ENCODE measurements at places on chromosomes 4 and X.
A peak's percentile ranks its signal among the peaks of the same experiment; 100 is the strongest.

- H3K27me3 ChIP-seq: no peaks in the 10 kb centered on the region
- H3K27ac ChIP-seq: peak within 1 kb of the TSS; percentile 90
- peak within 1 kb of the TSS; percentile 73 for H3K4me3 ChIP-seq
- no peak for DNase-seq
These were observed at the start of gene TCEAL4 for GRCh38 chrX:103585411-103586313. TSS of gene TCEAL4 (plus strand) at chrX:103585515. CDS start at chrX:103586676, 1,161 bp downstream.

DNA sequence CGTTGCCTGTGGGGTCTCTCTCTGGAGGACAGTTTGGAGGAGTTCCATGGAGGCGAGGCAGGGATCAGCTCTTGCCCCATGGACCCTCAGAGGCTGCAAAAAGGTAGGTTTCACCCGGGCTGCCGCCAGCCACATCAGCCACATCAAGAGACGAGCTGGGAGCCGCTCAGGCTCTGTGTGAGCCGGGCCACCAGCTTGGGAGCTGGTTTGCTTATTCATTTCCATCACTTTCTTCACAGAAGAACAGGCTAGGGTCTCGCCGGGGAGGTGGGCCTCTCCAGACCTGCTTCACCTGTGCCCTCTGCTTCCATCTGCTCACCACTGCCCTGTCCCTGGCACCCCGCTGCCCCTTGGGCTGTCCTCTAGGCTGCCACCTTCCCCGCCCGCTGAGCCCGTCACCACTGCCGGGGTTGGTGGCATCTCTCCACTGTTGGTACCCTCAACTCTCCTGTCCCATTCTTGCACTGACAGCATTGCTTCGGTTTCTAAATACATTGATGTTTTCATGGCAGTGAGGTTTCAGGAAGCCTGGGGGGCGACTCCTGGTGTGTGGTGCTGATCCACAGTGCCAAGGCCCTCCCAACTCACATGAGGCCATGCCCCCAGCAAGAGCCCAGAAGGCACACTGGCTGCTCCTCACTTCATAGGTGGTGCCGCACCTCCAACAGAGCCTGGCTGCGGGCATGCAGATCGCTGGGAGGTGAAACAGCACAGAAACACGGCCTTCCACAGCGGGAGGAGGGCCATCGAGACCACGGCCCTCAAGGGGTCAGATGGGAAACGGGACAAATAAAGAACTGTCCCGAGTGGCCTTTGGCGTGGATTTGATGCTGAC, 4.5 kb upstream of the TREX2 start:
- no peak for DNase-seq
- H3K4me3 ChIP-seq: no peak overlapping the region
- H3K36me3 ChIP-seq: no peaks in the 10 kb centered on the region
- H3K27ac ChIP-seq: no peak overlapping the region
- no peaks in the 10 kb centered on the region for H3K27me3 ChIP-seq
- H3K4me1 ChIP-seq: no peaks in the 10 kb centered on the region

- peak overlapping the region; percentile 18 for H3K27ac ChIP-seq
- H3K4me1 ChIP-seq: peaks cover 5% of the 10 kb centered on the region
- no peak overlapping the region for H3K4me3 ChIP-seq
- no peak for DNase-seq
- H3K36me3 ChIP-seq: no peaks in the 10 kb centered on the region
These were observed 92.6 kb downstream of the LNX1 start for GRCh38 chr4:53498706-53499105.

DNA sequence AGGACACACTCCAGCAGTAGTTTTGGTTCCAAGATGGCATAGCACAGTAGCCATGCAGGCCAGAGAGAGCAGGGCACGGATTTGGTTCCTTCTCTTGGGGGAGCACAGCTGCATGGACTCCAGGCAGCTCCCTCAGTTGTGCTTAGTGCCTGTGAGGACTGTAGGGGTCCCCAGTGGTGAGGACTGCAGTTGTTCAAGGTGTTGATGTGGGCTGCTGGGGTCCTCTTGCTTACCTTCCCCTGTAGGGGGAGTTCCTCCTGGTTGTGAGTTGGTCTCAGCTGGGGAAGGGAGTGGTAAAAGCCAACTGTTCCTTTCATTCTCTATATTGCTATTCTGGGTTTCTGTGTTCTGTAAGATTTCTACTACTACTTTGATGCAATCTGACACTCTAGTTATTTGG, 606.5 kb downstream of the MAGEB5 start:
- no peak overlapping the region for H3K27ac ChIP-seq
- H3K4me1 ChIP-seq: no peaks in the 10 kb centered on the region

GRCh38 chr4:169802873-169803272, 45.1 kb upstream of the HPF1 start:
- no peaks in the 10 kb centered on the region for H3K27me3 ChIP-seq
- H3K4me1 ChIP-seq: no peaks in the 10 kb centered on the region
- no peak for DNase-seq
- H3K36me3 ChIP-seq: no peaks in the 10 kb centered on the region
- H3K27ac ChIP-seq: no peak overlapping the region
- no peak overlapping the region for H3K4me3 ChIP-seq

DNA sequence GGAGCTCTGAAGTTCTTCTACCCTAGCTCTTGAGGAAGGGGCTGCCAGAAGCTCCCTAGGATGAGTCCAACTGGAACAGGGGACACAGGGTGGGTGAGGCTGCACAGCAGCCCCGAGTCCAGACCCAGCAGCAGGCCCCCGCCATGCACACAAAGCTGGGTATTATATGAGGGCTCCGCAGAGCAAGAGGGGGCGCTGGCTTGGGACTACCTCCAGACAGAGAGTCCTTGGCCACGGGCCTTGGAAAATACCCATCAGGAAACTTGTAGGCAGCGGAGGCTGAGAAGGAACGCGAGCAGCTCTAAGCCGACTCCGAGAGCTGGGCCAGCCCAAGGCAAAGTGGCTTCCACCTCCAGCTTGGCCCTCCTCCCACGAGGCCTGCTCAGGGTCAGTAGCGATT, 8.1 kb downstream of the HCFC1 start:
- H3K27ac ChIP-seq: no peak overlapping the region
- DNase-seq: no peak
- H3K4me1 ChIP-seq: peaks cover 40% of the 10 kb centered on the region
- H3K36me3 ChIP-seq: peaks cover 33% of the 10 kb centered on the region
- no peaks in the 10 kb centered on the region for H3K27me3 ChIP-seq
- no peak overlapping the region for H3K4me3 ChIP-seq

DNA sequence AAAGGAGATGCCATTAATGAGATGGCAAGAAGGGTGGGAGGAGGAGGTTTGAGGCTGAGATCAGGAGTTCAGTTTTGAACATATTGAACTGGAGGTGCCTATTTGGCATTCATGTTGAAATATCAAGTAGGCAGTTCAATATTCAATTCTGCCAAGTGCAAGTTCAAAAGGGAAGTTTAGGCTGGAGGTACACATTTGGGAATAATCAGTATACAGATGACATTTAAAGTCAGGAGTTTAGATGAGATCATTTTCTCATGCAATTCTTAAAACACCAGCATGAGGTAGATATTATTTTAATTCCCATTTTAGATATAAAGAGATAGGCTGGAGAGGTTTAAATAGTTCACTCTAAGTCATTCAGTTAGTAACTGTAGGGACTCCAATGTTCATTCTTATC, 26.1 kb downstream of the COQ2 start:
- no peak overlapping the region for H3K4me3 ChIP-seq
- peaks cover 32% of the 10 kb centered on the region for H3K4me1 ChIP-seq
- H3K36me3 ChIP-seq: peaks cover 18% of the 10 kb centered on the region
- H3K27ac ChIP-seq: no peak overlapping the region
- H3K27me3 ChIP-seq: no peaks in the 10 kb centered on the region
- DNase-seq: no peak

All from esophagus squamous epithelium (tissue), 5 donors.